ENCODE measurements at places on chromosomes 1 and 21.
A peak's percentile ranks its signal among the peaks of the same experiment; 100 is the strongest.

- no peak for DNase-seq
These were observed 410.7 kb downstream of the LTN1 start for GRCh38 chr21:28581976-28582375.

GRCh38 chr21:29606613-29607012 lies 307.9 kb downstream of the BACH1 start:
- DNase-seq = no peak

- DNase-seq = no peak
These were observed 104.4 kb downstream of the PTPN14 start for GRCh38 chr1:214446772-214447556.

DNA sequence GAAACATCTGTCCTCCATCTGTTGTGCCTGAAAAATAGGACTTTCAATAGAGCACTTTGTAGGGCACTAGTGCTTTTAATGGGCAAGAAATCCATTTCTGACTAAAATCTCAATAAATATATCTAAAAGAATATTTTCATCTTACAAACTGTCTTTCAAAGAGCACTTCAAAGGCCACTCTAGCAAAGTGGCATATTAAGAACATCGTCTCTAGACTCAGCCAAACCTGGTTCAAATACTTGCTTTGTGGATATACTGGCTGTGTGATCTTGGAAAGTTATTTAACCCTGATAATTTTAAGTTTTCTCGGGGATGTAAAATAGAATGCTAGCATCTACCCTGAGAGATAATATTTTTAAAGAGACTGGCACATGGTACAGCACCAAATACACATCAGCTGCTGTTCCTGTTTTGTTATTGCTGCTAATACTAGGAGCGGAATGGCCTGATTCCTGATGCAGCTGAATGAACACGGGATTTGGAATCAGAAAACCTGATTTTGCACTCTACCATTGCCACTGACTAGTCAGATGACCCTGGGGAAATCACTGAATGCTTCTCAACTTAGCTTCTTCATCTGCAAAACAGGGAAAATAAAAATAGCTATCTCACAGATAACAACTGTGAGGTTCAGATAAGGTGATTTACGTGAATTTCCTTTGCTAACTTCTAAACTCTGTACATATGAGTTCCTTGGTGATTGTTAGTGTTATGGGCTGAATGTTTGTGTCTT lies 25.2 kb upstream of the LRRC8C start:
- DNase-seq = no peak

- no peak for DNase-seq
These were observed 27.8 kb upstream of the EPS8L3 start for GRCh38 chr1:109791495-109792043.

- DNase-seq = no peak
These were observed 56.8 kb downstream of the PLD5 start for GRCh38 chr1:242467556-242468145.

DNA sequence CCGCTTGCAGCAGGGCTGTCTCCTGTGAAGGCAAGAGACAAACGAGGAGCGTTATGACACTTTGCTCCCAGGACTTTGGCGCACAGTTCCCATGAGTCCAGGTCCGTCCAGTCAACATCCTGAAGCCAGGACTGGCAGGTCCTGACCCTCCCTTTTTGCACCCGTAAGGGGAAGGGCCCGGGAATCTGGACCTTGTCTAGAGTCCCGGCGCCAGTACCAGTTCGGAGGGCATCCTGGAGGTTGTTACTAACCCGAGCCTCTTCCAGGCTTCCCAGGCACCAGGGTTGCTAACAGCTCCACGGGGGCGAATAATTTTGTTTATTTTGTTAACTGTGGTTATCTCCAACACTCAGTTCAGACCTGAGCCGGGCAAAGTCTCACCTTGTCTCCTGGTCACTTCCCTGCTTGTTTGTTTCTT lies 682 bp upstream of the RWDD3 start:
- no peak for DNase-seq

GRCh38 chr21:18630446-18630845 lies 226.9 kb upstream of the TMPRSS15 start:
- no peak for DNase-seq

DNA sequence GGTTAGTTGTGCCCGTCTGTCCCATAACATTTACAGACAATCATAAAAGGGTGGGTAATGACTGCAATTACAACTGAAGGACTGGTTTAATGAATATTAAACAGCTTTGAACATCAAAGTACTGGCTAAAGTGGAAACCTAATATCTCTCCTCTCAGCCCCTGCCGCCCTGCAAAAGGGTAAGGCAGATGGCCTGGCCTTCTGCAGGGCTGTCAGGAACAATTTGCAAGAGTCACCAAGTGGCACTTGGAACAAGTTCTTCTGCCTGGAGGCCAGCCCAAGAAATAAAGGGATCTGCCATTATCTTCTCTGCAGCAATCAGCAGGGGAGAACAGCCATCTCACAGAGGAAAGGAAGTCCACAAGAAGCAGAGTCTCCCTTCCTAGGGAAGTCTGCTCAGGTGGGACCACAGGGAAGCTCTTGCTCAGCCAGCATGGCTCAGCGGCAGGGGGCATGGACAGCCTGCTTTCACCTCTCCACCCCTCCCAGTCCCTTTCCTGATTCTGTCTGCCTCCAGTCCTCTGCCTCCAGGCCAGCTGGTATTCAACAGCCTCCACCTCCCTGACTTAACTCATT lies 96.1 kb downstream of the TRABD2B start:
- no peak for DNase-seq

GRCh38 chr1:44049839-44050238 lies 18.6 kb upstream of the SLC6A9 start:
- no peak for DNase-seq

DNA sequence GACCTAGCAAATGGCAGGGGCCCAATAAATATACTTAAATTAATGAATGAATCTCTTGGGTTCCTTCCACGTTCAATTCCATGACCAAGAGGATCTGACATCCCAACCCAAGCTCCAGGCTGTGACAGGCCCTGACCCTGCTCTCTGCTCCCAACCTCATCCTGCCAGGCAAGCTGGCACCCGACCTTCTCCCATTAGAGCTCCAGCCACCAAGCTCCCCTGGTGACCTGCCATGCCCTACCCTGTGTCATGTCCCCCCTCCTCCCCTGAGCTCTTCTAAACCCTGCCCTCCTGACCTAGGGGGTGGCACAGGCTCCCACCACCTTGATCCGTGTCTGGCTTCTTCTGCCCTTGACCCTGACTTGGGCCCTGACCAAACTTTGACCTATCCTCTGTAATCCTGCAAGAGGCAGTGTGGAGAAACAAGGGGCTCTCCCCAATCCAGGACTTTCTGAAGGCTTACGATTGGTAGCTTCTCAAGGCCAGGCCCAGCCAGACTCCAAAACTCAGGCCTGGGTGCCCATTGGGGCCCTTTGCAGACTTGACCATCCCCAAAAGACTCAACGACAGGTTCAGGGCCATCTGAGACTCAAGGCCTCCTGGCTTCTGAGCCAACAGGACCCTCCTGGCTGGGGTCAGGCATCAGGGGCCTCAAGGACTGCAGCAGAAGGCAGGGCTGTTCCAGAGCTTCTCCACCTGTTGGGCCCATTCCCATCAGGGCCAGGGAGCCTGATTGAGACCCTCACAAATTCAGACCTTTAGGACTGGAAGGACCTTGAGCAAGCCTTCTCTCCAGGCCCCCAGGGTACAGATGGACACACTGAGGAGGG lies 249.0 kb downstream of the PTPRU start:
- no peak for DNase-seq

GRCh38 chr21:45072738-45073300 lies 1.6 kb upstream of the ADARB1 start:
- no peak for DNase-seq

- peak; percentile 59 for DNase-seq
These were observed 22.2 kb upstream of the RD3 start for GRCh38 chr1:211514030-211514754.

DNA sequence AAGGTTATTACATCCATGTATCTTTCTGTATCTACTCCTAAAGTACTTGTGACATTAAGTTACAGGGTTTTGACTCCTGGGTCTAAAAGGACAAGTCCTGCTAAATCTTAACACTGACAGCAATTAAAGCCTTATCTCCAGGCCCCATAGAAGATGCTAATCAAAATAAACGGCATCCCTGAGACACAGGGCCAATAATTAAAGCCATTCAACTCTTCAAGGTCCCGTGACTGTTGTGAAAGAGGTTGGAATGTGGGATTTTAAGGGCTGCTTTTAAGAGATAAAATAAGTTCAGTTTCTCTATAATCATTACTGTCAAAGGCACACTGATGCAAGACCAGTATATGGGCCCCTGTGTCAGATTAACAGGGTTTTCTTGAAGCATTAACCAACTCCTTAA lies 8.3 kb downstream of the DNAI4 start:
- no peak for DNase-seq

- DNase-seq = no peak
These were observed 40.5 kb upstream of the SLC35F3 start for GRCh38 chr1:233863901-233864545.

DNA sequence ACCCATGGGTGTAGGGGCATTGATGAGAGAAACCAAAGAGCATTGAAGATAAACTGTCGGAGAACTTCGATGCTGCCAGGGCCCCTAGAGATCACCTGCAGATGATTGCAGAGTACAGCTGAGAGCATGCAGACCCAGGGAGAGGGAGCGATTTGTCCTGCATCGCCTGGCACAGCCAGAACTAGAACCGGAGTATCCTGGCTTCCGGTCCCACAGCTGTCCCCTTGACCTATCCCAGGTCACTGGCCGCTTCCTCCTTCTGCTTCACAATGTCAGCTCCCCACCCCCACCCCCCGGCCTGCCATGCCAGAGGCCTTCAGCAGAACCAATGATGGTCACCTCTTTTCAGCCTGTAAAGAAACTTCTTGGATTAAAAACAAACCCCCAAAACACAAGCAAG lies 29.2 kb upstream of the SOX13 start:
- DNase-seq = no peak

GRCh38 chr1:240539769-240540414 lies 72.1 kb downstream of the GREM2 start:
- DNase-seq = no peak

DNA sequence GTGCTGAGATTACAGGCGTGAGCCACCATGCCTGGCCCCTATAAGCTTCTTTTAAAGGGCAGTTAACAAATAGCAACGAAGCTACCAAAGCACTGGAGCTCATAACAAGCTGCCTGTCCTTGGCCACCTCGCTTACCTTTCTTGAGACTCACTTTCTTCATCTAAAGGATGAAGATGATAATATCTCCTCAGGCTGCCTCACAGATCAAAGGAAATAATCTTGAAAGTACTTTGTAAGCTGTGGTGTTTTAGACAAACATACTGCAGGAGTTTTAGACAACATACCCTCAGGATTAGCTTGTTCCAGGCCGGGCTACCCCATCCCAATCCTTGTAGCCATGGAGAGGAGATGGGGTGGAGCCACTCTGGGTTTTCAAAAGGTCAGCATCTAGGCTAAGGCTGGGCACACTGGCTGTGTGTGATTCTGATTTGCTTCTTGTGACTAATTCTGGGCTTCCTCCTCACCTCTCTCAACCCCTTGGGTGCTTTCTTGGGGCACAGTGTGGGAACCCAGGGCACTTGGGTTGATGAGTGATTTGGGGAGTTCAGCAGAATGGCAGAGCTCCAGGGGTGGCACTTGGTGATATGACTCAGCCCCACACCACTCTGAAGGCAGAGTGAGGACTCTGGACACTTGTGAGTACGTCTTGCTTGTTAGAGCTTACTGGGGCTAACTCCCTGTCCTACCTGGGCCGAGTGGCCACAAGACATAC lies 5.2 kb downstream of the GPR25 start:
- no peak for DNase-seq

- no peak for DNase-seq
These were observed 51.5 kb downstream of the PSMG1 start for GRCh38 chr21:39131791-39132190.

- no peak for DNase-seq
These were observed 103.4 kb downstream of the COL24A1 start for GRCh38 chr1:86052948-86053698.

DNA sequence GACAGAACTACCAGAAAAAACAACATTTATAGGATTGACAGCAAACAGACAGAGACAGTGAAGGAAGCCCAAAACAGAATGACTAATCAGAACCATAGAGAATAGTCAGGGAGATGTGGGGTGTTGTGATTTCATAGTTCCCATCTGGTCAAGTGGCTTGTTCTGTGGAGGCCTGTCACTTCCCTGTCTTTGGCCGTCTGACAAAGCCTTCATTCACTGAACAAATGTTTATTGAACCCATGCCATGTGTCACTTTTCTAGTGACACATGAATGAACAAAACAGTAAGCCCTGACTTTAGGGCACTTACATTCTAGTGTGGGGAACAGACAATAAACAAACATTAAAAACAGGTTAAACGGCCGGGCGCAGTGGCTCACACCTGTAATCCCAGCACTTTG lies 3.2 kb upstream of the SRRM1 start:
- DNase-seq = no peak

- no peak for DNase-seq
These were observed 137.4 kb downstream of the FAM78B start for GRCh38 chr1:166029196-166029945.

DNA sequence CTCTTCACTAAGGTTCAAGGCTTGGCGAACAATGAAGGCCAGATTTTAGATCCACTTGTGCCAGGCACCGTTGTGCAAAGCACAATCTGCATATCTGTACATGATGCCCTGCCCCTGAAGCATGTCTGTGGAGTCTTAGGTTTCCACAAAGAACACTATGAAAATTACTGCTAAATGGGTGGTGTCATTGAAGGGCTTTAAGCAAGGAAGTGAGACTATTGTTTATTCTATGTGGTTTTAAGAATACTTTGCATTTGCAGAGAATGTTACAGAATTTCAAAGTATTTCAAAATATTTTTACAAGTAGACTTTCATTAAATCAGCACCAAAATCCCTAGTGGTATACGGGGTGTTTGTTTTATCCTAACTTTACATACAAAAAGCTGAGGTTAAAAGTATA lies 8.8 kb downstream of the TSEN15 start:
- DNase-seq = no peak

DNA sequence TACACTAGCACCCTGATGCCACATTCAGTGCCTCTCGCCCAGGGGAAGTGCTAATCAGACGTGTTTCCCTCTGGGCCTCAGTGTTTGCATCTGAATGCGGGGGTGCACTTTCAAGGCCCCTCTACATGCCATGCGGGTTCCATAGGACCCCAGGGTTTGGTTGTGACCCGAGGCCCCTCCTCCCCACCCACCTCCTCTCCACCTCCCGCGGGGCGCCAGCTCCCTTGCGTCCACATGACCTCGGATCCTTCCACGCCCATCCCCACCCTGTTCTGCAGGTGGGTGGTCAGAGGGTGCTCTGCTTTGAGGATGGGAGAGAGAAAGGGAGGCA lies 5.1 kb upstream of the RUNX3 start:
- no peak for DNase-seq

- DNase-seq = no peak
These were observed 85.1 kb downstream of the VAV3 start for GRCh38 chr1:107879927-107880326.

GRCh38 chr1:5349526-5349925 lies 642.7 kb downstream of the NPHP4 start:
- DNase-seq = no peak

DNA sequence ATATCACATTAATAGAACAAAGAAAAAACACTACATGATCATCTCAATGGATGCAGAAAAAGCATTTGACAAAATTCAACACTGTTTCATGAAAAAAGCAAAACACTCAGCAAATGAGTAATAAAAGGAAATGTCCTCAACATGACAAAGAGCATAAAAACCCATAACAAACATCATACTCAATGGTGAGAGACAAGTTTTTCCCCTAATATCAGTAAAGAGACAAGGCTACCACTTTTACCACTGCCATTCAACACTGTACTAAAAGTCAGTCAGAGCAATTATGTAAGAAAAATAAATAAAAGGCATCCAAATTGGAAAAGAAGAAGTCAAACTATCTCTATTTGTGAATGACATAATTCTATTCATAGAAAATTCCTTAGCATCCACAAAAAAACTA lies 64.3 kb downstream of the ZNF644 start:
- DNase-seq = no peak

GRCh38 chr1:21278860-21279845 lies 11.1 kb downstream of the ECE1 start:
- no peak for DNase-seq
